GM10248 (cell line): ENCODE measurements at places on chromosomes 4 and X.

- DNase-seq = no peak
These were observed 95.3 kb upstream of the PAQR3 start for GRCh38 chr4:79034544-79034943.

DNA sequence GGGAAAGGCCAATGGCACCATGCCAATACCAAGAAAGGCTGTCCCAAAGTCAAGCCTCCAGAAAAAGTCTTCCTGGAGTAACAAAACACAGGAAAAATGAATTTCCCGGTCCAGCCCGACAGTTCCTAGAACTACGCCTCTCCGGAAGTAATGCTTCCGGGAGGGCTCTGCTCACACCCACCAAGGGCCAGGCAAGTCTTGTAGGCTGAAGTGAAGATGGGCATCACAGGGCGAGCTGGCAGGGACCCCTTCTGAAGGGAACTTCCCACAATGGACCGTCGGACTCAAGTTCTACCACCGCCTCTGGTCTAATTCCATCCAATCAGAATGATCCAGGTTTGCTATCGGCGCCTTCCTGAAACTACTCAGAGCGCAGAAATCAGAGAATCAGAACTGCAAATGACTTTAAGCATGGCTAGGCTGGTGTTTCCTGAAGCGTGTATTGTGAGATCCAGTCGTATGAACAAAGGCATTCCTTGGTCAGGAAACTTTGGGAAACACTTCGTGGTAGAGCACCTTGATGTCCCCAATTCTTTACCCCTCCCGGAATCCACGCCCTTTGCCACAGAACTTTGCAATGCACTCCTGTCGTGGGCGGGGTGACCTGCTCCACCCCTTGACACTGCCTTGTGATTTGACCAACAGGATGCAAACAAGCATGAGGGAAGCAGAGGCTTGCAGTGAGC is 127.8 kb downstream of the BCOR start:
- DNase-seq = no peak

- no peak for DNase-seq
These were observed 23.4 kb downstream of the NOCT start for GRCh38 chr4:139038874-139039443.

- DNase-seq = no peak
These were observed 37.3 kb downstream of the SEC24D start for GRCh38 chr4:118798658-118799057.

DNA sequence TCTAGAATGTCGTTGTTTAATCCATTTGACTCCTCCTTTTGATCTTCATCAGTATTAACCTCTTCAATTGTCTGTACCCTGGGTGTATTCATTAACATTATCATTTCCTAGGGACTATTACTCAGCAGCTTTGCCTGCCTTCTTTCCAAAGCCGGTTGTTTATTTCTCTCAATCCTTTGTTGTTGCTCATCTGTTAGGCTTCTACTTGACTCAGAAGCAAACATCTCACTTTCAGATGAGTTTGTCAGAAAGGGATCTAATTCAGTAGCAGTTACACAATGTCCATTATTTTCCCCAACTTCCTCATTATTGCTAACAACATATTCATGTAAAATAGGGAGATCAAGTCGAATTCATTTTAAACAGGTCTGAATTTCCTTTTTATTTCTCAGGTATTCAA is 22.1 kb upstream of the HSD17B10 start:
- DNase-seq = no peak

DNA sequence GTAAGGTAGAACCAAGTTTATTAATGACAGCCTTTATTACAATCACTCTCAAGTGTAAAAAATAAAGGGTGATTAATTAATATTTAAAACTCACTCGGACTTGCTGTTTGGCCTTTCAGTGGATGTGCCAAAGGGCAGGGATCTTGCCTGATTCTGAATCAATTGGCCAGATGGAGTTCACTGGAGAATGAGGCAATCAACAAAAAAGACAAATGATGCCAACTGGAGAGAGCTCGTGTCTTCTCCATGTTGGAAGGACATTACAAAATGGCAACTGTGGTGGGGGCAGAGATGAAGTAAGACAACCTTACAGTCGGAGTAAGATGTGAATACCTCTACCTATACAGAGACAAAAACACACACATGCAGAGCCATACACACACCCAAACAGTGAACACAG is 188.0 kb downstream of the TSPAN5 start:
- no peak for DNase-seq

GRCh38 chr4:184590196-184590595 is 59.1 kb downstream of the CASP3 start:
- no peak for DNase-seq

- no peak for DNase-seq
These were observed 88.6 kb upstream of the IL1RAPL1 start for GRCh38 chrX:28498658-28499057.

DNA sequence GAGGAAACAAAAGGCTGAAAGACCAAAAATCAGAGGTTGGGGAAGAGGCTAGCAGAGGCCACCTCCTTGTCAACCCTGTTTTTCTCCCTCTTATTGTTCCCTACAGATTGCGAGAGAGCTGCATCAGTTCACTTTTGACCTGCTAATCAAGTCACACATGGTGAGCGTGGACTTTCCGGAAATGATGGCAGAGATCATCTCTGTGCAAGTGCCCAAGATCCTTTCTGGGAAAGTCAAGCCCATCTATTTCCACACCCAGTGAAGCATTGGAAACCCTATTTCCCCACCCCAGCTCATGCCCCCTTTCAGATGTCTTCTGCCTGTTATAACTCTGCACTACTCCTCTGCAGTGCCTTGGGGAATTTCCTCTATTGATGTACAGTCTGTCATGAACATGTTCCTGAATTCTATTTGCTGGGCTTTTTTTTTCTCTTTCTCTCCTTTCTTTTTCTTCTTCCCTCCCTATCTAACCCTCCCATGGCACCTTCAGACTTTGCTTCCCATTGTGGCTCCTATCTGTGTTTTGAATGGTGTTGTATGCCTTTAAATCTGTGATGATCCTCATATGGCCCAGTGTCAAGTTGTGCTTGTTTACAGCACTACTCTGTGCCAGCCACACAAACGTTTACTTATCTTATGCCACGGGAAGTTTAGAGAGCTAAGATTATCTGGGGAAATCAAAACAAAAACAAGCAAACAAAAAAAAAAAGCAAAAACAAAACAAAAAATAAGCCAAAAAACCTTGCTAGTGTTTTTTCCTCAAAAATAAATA is 179.9 kb downstream of the AR start:
- DNase-seq = no peak

- DNase-seq = no peak
These were observed 9.2 kb upstream of the SLC25A43 start for GRCh38 chrX:119389871-119390501.

DNA sequence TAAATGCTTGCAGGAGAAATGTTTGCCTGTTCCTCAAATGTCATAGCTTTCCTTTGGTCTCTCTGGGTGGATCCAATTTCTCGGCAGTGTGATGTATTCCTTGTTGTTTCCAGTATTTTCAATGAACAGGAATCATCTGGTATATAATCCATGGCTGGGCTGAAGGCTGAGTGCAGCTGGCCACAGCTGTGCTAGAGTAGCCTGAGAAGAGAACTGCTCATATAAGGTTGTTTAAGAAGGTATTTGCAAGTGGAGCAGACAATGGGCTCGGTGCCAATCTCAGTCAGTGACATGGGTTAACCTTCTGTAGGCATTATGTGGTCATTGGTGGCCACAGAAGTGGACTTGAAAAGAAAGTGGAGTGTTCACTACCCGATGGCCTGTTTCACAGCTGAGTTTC is 390.3 kb downstream of the SPRY1 start:
- no peak for DNase-seq

GRCh38 chr4:38132107-38132673 is 172.0 kb downstream of the PTTG2 start:
- DNase-seq = peak; percentile 72

DNA sequence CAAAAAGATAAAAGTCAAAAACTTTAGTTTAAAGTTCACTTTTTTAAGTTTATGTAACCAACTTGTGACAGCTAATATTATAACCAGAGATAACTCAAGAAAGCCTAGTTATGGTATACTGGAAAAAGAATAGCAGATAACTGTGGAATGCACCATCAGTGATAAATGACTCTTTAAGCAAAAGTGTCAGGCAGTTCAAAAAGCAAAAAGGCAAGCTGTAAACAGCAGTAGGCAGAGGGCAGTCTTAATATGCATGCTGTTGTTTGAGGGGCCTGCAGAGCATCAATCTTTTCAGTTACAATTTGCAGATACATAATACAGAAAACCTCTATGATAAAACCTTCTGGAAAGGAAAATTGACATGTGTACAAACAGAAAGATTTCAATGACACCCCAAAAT is 81.8 kb upstream of the JADE1 start:
- DNase-seq = no peak

DNA sequence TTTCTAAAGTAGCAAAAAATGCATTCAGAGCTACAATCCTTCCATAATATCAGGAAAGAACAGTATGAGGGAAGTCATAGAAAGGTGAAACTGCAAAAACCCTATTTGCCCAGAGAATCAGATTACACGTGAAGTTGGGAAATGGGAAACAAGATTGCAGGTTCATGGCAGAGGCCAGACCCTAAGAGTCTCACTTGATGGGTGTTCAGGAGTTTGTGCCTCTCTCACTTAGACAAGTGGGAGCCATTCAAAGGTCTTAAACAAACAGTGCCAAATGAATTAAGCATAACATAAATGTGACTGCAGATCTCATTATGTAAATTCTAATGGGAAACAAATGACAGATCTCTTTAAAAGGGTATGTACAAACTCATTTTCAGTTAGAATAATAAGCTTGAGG is 91.6 kb downstream of the ARAP2 start:
- no peak for DNase-seq

GRCh38 chr4:135672202-135672601 is 1470.6 kb upstream of the PABPC4L start:
- DNase-seq = no peak

DNA sequence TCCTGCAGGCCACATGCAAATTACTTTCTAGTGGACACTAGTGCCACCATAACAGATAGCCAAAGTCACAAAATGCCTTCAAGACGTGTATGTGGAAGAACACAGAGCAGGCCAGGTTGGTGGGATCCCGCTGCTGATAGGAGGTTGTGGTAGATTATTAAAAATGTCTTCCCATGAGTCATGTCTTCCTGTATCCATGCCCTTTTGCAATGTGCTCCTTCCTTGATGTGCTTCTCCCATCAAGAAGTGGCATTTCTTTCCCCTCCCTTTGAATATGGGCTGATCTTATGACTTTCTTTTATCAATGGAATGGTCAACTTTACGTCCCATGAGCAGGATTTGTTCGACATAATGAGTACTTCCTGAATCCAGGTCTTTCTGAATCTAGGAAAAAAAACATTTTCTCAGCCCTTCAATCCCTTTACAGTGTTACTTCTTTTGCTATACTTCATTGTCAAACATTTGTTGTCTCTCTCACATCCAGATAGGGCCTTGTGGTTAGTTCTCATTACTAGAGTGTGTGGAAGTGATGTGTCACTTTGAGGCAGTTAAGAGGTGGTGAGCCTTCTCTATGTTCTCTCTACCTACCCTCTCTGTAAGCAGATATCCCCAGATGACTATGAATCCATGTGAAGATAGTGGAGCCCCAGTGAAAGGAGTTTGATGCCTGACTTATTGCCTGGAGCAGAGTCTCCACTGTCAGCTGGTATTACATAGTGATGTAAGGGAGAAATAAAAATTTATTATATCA is 519.2 kb upstream of the DIPK2B start:
- no peak for DNase-seq
